T-helper 9 cell (primary cell): ENCODE measurements at places on chromosomes 12 and 14.

DNA sequence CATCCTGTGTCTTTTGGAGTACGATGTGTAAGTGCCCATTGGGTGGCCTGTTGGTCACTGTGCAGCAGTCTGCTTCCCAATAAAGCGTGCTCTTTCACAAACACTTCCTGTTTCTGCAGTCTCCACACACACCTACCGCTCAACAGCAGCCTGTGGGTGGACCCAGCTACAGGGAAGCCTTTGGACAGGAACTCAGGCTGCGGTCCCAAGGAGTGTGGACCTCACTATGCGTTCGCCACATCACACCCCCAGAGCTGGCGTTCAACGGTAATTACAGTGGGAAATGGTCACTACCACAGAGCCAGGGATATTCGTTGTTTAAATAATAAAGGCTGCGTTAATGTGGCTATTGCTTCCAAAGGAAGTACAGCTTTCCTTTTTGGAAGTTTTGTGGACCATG, 16.2 kb downstream of the PSMC1 start:
- DNase-seq = no peak

DNA sequence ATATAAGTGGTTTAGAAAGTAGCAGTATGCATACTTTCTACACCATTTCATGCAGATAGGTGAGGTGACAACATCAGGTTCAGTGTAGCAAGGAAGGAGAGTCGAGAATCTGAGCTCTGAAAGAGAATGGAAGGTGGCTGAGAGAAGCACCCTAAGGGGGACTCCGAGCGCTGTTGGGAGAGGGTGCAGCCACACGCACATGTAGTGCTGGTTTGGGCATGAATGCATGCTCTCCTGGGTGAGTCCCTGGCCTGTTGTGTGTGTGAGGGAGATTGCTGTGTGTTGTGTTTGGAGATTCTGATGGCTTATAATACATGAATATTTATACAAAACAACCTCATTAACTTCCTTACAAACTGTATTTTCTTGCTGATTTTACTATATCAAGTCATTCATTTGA, 180.3 kb upstream of the LRIG3 start:
- DNase-seq = no peak

GRCh38 chr12:114123108-114123507, 157.0 kb upstream of the RBM19 start:
- DNase-seq = no peak

DNA sequence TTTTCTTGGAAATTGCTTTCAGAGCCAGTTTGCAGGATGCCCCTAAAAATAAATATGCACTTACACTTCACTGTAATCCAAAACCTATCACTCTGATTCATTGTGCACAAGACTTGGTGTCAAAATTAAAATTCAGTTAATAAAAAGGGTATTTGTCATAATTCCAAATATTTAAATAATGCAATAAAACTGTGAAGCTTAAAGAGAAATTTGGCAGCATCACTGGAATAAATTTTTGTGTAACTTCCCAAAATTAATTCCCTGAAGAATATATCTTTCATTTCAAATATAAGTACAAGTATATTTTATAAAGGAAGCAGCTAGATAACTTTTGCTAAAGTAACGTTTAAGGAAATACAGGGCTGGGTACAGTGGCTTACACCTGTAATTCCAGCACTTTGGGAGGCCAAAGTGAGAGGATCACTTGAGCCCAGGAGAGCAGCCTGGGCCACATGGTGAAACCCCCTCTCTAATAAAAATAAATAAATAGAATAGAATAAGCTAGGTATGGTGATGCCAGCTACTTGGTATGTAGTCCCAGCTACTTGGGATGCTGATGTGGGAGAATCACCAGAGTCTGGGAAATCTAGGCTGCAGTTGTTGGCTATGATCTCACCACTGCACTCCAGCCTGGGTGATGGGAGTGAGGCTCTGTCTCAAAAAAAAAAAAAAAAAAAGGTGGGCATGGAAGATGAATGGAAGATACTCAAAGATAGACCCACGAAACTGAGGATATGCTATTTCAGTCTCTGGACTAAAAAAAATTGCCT, 233.8 kb downstream of the FBXL14 start:
- DNase-seq = no peak

- DNase-seq = no peak
Observed at GRCh38 chr12:52010692-52011601, 4.2 kb downstream of the TAMALIN start.

DNA sequence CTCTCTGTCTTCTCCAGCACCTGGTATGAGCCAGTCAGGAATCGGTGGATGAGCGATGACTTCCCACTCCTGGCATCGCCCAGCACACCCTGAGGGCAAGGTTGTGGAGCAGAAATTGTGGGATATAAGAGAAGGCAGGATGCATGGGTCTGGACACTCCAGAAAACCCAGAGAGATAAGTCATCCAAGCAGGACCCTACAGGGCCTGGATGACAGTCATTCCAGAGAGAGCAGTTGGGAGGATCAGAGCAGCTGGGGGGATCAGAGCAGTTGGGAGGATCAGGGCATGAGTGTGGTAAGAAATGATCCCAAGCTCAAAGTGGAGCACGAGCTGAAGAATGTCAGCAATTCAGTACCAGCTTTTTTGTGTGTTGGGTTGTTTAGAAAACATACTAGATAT, 4.0 kb downstream of the AGAP2 start:
- no peak for DNase-seq

GRCh38 chr14:59292028-59292427, 103.6 kb downstream of the DAAM1 start:
- no peak for DNase-seq

GRCh38 chr14:65167072-65167645, 64.8 kb upstream of the MAX start:
- no peak for DNase-seq

- no peak for DNase-seq
Observed at GRCh38 chr14:99727096-99727870, 43.2 kb downstream of the CYP46A1 start.

DNA sequence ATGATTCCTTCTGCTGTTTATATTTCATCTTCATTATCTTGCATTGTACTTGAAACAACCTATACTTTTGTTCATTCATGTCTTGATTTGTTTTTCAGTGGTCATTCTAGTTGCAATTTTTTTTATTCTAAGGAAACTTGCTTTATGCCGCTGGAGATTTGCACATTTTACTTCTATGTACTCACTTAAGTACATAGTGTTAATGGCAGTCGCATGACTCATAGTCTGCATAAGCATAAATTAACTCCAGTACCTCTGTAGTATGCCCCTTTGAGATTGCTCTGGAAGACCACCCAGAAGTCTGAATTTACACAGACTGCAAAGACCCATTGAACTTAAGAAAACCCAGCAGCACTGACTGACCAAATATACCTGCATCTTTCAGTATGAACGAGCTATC, 77.0 kb downstream of the MSRB3 start:
- no peak for DNase-seq

GRCh38 chr12:96193725-96194575, at the start of gene ELK3:
ELK3 (plus strand) TSS chr12:96194375.
- peak; percentile 56 for DNase-seq

DNA sequence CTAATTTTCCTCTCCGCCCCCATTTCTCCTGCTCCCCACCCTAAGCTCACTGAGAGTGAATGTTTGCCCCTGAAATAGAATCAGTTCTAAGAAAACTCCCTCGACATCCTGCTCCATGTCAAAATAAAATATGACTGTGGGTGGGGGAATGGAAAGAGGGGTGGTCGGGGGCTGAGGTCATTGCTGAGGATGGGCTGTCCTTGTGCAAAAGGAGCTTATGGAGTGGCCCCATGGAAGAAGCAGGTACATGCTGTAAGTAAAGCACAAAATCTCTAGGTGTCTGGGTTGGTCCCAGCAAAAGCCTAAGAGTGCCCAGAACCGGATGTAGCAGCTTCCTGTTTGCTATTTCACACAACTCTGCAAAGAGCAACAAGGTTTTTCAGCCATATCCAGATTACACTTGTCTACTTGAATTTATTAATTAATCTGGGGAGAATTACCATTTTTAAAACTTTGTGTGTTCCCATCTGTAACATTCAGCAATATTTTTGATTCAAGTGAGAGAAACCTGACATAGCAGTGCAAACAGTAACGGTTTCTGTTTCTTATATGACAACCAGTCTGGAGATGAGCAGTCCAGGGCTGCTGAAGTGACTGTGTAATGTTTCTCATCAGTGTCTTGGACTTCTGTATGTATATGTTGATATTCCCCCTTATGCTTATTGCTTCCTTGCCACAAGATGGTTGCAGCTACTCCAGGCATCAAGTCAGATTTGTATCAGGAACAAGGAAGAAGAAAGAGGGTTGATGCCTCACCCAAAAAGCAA, 40.4 kb upstream of the GZMB start:
- no peak for DNase-seq

DNA sequence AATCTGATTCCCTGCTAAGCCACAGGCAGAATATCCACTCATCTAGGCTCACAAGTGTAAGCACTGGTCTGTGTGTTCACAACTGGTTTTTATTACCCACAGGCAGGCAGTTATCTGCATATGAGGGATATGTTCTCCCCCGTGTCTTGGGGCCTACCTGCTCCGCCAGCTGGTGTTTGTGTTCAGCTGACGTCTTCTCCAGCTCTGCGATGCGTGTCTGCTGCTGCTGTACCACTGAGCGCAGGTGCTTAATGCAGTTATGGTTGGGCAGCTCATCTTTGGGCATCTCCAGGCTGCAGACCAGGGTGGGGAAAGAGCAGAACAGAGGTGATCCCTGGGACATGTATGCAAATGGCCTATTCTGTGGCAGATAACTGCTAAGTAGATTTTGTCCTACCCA, 13.7 kb downstream of the RNF41 start:
- no peak for DNase-seq

- no peak for DNase-seq
Observed at GRCh38 chr12:131126662-131127173, 173.0 kb downstream of the ADGRD1 start.

- no peak for DNase-seq
Observed at GRCh38 chr14:75794615-75795038, 133.6 kb downstream of the TTLL5 start.

DNA sequence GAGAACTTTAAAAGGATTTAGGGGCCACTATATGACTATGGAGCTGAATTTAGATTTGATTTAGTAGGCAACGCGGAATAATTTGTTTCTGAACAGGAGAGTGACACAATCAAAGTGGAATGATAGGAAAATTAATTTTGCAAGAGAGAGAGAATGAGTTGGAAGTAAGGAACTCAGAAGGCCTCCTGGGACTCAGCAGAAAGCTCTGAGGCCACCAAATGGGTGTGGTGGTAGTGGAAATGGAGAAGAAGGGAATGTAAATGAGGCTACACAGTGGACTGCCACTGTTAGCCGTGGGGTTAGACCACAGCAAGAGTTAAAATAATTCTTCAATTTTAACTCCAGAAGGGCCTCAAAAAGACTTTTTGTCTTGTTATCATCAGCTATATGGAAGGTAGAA, 102.7 kb downstream of the LRRK2 start:
- no peak for DNase-seq

DNA sequence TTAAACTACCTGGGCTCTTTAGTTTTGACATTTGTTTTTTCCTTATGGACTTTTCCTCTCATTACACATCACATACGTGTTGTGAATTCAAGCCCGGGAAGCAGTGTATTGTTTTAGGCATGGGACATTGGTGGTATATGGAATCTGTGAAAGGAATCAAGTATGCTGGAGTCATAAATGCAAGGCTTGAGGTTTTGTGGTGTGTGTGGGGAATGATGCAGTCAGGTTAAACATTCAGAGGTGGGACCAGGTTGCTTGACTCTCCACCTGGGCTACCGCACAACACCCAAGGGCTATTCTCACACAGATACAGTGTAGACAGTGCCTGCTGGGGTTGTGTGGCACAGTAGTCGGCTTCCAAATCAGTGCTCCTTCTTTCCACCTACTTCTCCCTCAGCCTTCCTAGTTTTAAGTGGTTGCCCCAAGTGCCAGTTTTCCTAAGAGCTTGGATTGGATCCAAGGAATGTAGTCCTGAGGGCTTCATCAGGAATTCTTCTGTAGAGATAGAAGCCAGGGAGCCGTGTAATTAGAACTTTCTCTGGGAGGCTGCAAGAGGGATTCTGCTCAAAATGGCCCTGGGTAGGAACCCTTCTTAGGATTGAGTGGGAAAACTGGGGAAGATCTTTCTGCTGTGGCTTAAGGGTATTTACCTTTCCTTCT, 243.7 kb downstream of the C12orf75 start:
- no peak for DNase-seq

DNA sequence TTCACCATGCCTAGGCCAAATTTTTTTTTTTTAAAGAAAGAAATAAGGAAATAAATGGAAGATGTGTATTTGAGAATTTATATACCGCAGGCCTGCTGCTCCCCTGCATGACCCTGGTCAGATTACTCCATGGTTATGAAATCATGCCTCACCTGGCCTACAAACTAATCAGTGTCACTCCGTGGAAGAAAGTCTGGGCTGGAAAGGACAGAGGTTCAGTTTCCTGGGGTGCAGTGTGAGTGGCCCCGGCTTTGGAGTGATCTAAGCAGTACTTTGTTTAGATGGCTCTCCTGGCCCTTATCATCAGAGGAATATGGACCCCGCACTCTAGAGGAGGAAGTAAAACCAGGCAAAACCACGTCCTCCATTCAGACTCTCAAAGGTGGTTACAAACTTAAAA, 9.6 kb downstream of the APOBEC1 start:
- DNase-seq = no peak

DNA sequence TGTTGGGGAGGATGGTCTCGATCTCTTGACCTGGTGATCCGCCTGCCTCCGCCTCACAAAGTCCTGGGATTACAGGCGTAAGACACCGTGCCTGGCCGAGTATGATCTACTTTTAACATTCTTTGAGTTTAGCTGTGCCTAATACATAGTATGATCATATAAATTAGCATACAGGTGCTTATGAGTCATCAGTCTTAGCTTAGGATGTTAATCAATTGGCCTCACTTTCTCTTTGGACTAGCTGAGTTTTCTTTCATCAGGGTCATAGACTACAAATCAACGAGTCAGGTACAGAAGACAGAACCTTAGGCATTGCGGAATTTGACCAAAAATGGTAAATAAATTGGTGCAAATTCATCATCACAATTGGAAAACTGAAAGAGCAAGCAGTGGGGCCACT, 2.2 kb downstream of the SLC25A21 start:
- no peak for DNase-seq

GRCh38 chr12:104490850-104491249, 34.1 kb downstream of the CHST11 start:
- no peak for DNase-seq

- DNase-seq = no peak
Observed at GRCh38 chr14:64826845-64827244, 52.9 kb downstream of the SPTB start.

DNA sequence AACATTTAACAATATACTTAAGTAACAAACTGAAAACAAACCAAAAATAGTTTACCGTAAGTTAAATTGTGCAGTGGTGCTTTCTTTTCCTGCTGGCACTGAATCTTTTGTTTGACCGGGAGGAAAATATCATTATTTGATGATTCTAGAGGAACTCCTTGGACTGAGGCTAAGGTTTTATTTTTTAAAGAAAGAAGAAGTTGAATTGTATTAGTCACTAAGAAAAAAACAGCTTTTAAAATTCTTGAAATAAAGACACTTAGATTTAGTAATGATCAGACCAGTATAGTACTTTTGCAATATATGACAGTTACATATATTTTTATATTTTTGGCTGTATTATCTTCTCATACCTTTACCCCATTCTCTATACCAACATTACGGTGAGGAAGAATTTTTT, 10.3 kb downstream of the MIS18BP1 start:
- DNase-seq = no peak

GRCh38 chr12:93766796-93767523, 89.8 kb downstream of the CRADD start:
- DNase-seq = no peak
